Midbrain (tissue), 1 donor: ENCODE measurements at places on chromosomes 7 and 10.

DNA sequence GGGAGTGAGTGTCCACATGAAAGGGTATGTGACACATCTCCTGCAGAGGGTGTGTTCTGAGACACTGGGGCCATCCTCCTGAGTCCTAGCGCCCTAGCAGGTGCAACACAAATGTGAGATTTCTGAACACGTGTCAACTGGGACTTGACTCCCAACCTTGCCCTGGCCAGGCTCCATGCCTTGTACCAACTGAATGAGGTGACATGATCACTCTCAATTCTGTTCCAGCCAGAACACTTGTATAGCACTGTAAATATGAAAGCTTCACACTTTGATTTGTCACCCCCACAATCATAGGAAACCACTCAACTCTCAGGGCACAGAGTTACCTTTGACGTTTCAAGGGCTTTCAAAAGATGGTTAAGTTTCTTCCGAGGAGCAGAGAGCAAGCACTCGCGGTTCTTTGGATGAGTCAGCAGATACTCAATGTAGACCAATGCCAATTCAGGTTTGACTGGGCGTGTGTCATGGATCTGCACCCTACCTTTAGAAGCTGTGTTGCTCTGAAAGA lies 48.6 kb downstream of the NCAPG2 start:
- DNase-seq, result no peak

DNA sequence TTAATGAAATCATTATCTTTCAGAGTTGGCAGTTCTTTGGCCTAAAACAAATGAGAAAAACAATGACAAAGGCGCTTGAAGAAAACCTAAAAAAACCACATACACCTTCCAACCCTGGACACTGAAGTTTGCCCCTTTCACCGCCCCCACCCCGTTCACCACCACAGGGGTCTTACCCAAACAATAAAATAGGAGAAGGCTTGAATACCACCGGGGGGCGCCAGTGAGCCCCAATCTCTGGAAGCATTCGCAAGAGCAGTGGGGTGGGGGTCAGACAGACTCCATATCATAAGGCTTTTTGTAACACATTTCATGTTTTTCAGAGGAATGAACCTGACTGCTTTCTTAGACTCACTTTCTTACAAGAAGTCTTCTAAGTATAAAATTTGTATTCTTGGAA lies 163.6 kb downstream of the PIP4K2A start:
- DNase-seq, result peak; percentile 56

- no peak for DNase-seq
These were observed 7.1 kb downstream of the LRRC4 start for GRCh38 chr7:128024151-128024550.

DNA sequence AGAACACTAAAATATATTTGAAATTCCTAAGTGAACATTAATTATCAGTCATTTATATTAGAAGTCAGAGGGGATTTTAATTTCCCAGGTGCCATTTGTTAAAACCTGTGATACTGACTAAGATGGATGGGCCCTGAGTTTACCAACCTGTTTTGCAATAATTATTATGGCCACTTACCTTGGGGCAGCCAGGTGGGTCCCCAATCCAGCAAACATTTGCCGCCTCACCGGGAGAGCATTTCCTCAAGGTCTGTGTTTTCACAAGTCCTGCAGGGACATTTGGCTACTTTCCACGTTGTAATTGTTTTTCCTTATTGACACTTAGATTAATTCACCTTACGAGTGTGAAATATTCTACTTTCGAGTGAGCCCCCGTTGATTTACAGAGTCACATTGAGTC lies 251.2 kb upstream of the PPP2R2D start:
- DNase-seq, result no peak

GRCh38 chr7:102828286-102828685 lies 79.5 kb downstream of the FAM185A start:
- DNase-seq, result no peak

- no peak for DNase-seq
These were observed 48.5 kb upstream of the OSBPL3 start for GRCh38 chr7:25028370-25029021.

GRCh38 chr10:119251315-119251708 lies 43.9 kb downstream of the GRK5 start:
- no peak for DNase-seq

- no peak for DNase-seq
These were observed 147.0 kb downstream of the EMX2 start for GRCh38 chr10:117689566-117689965.

DNA sequence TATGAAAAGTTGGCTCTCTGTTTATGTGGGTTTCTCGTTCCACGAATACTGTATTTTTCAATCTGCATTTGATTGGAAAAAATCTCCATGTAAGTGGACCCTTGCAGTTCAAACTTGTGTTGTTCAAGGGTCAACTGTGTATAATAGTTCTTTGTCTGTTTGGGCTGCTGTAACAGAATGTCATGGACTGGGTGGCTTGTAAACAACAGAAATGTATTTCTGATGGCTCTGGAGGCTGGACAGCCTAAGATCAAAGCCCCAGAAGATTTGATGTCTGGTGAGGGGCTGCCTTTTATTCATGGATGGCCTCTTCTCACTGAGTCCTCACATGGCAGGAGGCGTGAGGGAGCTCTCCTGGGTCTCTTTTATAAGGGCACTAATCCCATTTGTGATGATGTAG lies 36.2 kb downstream of the INPP5F start:
- DNase-seq, result no peak

DNA sequence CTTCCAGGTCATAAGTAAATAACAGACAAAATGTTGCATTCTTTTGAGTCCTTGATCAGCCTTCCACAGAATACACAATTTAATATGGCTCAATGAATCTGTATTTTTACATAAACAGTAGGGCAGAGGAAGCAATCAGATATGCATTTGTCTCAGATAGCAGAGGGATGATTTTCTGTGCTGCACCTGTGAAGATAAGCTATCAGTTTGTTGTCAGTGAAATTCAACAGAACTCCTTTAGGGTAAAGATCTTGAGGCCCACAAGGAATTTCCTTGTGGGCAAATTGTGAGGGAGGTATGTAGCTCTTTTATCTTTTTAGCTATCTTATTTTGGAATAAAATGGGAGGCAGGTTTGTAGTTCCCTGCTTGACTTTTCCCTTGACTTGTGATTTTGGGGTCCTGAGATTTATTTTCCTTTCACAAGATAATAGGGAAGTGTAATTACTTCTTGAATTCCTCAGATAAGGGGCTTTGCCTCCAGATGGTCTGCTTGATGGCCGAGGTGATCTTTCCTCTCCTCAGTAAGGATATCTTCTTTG lies 60.8 kb upstream of the CYP2C18 start:
- DNase-seq, result no peak

GRCh38 chr7:73521636-73522104 lies 423 bp downstream of the BAZ1B start:
- peak; percentile 70 for DNase-seq

DNA sequence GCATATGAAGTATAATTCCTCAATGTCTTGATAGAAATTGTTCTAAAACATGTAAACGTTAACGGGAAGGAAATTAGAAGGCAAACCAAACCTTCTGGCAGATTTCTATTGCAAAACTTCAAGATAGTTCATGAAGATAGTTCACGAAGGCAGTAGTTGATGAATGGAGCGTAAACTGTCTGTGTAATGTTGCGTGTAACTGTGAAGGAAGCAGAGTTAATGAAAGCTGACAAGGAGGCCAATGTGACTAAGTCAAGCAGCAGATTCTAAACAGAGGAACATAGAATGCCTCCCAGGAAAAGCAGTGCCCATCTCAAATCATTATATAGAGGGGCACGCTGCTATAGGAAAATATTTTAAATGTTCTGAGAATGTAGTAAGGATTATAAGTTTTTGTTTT lies 659.7 kb upstream of the IGFBP3 start:
- DNase-seq, result no peak

- no peak for DNase-seq
These were observed 22.0 kb downstream of the CYTH3 start for GRCh38 chr7:6250364-6250833.

GRCh38 chr7:81674431-81674830 lies 95.4 kb downstream of the HGF start:
- DNase-seq, result no peak

DNA sequence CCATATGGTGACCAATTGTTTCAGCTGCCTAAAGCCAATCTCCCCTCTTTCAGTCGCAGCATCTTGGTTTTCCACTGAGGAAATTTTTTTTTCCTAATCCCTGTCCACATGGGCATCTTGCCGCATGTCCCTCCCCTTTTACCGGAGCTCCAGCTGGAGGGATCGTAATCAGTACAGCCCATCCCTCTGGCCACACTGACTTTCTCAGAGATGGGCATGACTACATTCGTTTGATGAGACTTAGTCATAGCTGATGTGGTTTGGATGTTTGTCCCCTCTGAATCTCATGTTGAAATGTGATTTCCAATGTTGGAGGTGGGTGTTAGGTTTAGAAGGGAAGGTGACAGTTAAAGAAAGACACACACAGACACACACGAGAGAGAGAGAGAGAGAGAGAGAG lies 186.8 kb upstream of the CXCL12 start:
- DNase-seq, result no peak

DNA sequence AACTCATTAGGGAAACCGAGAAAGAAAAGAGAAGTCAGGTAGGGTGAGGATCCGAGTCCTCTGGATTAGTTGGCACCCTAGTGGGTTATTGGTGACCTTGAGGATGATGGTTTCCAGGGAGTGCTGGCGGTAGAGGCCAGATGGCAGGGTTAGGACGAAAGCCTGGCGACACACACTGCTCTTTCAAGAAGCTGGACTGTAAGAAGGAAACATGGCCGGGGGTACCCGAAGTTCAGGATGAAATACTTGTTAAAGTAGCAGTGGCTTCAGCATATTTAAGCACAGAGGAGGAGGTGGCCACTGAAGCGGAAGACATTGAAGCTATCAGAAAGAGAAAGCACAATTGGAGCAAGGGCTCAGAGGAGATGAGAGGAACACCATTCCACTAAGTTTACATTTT lies 224.6 kb downstream of the RELN start:
- DNase-seq, result no peak

GRCh38 chr7:91310830-91311460 lies 46.7 kb downstream of the FZD1 start:
- DNase-seq, result no peak
